ENCODE measurements at places on chromosomes 2 and 18.
A peak's percentile ranks its signal among the peaks of the same experiment; 100 is the strongest.

DNA sequence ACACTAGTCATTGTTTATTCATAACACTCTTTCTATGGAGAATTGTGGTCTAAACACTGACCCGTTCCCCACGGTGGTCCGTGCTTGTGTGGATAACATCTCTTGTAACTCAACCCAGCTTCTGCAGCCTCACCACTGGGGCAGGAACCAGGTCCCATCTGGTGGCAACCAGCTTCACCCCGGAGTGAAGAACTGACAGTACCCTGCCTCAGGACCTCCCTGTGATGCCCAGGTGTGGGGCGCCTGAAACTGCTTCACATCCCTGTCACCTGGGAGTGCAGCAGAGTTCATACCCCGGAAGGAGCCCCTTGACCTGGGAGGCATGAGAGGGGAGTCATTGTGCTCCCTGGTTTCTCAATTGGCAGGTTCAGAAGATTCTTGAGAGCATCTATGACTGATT lies 81.1 kb downstream of the LONRF2 start:
- no peak for DNase-seq

DNA sequence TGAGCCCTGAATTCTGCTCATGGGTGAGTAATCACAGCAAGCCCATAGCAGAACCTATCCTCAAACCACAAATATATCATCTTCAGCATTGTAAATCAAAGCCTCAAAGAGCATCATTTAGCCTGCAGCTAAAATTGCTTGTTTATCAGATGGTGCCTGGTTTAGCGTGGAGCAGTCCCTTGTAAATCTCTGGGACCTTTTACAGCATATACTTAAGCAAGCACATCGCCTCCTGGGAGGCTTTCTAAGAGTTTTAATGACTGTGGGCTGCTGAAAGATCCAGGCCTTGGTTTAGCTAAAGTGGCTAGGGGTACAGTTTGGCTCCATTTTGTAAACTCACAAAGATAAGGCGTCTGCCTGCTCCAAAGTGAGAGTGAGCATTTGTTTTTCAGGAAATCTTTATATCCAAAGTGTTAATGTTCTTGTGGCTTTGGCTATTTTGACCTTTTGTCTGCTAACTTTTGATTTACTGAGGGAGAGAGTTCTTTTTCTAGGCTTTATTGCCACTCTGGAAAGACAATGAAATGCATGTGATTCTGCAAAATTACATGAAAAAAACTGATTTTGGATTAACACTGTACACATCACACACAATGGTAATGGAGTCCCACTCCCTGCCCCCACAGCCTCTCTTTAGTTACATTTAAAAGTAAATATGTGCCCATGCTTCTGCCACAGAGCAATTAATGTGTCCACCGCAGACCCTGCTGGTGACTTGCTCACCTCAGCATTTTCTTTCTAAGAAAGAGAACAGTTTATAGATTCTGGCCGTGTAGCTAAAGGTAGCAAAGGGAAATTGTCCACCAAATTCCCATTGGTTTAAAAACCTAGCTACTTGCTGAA lies 194.8 kb downstream of the LNPK start:
- DNase-seq: no peak

- DNase-seq: no peak
These were observed 543.2 kb upstream of the NRXN1 start for GRCh38 chr2:51575181-51575580.

DNA sequence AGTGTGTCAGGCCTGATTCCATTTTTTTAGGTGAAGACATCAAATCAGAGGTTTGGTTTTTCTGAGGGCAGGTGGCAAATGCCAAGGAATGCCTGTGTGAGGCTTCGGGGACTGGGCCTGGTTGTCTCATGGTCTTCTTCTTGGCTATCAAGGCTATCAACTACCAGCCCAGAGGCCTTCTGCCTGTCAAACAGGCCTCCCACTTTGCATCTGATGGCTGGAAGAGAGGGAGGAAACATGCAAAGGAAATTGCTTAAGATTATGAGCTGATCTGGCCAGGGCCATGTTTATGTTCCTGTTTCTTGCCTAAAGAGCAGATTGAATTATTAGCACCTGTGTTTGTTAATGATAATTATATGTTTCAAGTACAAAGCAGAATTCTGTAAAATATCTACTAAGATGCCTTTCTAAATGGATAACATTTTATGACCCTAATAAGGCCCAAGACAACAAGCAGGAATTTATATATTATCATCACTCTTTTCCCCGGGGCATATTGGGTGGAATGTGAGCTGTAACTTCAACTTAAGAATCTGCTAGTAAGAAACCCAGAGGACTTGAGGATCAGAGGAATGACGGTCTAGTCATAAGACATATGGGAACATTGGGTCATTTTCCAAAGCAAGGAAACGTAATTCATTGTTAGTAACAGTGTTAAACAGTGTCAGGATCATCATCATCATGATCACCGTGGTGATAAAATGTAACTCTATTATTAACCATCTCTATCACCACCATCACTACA lies 123.2 kb downstream of the LYPD6B start:
- DNase-seq: no peak

GRCh38 chr2:119732601-119733164 lies 27.0 kb upstream of the PTPN4 start:
- DNase-seq: no peak

- no peak for DNase-seq
These were observed 41.3 kb upstream of the MRPL33 start for GRCh38 chr2:27730261-27730662.

GRCh38 chr2:101041413-101041812 lies 39.3 kb downstream of the RPL31 start:
- DNase-seq: no peak

DNA sequence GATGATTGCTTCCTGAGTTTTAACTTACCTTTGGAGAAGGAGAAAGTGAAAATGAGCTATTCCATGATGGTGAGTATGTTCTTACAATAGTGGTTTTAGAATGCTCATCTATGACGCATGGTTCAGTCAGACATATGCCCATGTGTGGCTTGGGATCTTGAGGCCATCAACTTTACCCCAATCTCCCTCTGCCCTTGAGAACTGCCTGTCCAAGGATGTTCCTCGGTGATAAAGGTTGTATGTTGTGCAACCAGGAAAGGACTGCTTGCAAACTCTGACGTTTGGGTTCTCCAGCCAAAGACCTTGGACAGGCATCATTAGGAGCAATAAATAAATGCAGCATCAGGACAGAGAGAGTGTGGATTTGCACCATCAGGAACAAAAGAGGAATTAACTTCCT lies 165.0 kb downstream of the ZEB2 start:
- no peak for DNase-seq

DNA sequence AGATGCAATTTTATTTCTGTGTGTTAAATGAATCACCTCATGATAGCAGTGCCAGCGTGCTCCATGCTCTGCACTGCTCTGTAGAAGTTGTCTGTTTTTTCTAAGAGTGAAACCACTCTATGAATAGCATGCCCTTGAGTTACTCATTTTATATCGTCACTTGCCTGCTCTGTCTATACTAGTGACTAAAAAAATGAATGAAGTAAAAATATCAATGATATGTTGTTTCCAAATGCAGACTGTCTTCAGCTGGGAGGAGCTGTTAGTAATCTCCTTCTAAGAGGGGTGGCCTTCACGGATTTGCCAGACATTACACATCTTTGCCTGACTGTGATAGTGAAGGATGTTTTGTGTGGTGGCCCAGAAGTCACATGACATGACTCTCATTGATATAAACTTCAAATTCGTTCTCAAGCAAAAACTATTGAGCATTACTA lies 852.1 kb downstream of the CNTNAP5 start:
- DNase-seq: no peak

- DNase-seq: peak; percentile 18
These were observed 60.4 kb downstream of the BIN1 start for GRCh38 chr2:127046579-127046978.

GRCh38 chr2:197145471-197146056 lies 165.0 kb downstream of the ANKRD44 start:
- no peak for DNase-seq

GRCh38 chr2:54904836-54905235 lies 145.4 kb downstream of the RTN4 start:
- peak; percentile 70 for DNase-seq

DNA sequence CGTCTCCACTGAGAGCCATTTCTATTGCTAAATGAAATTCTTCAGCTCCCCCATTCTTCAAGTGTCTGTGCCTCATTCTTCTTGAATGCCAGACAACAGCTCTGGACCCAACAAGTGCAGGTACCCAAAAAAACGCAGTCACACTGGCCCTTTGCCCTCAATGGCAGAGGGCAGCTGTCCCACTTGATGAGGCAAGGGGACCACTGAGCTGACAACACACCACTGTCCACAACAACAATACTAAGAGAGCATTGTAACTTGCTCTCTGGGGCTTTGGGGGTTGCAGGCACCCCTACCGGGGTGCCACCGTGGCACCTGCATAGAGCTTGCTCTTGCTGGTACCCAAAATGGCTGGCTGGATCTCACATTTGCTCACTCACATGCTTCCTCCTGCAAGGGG lies 827.0 kb upstream of the DDX18 start:
- no peak for DNase-seq

- no peak for DNase-seq
These were observed 1.7 kb downstream of the ARHGAP28 start for GRCh38 chr18:6731222-6731596.

GRCh38 chr2:168475636-168476035 lies 19.6 kb downstream of the CERS6 start:
- DNase-seq: no peak

GRCh38 chr18:74522635-74523548 lies 11.4 kb upstream of the CNDP1 start:
- no peak for DNase-seq

DNA sequence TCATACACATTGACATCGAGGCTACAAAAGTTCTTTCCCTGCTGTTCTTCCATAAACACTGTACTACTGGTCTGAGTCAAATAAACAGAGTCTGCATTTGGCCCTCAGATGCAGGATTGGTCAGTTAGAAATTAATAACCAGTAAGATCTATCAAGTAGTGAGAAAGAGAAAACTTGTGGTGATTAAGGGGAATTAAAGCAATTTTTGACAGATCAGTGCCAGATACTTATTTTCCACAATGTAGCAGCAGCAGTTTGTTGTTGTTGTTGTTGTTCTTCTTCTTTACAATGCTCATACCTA lies 85.0 kb downstream of the IKZF2 start:
- DNase-seq: no peak

DNA sequence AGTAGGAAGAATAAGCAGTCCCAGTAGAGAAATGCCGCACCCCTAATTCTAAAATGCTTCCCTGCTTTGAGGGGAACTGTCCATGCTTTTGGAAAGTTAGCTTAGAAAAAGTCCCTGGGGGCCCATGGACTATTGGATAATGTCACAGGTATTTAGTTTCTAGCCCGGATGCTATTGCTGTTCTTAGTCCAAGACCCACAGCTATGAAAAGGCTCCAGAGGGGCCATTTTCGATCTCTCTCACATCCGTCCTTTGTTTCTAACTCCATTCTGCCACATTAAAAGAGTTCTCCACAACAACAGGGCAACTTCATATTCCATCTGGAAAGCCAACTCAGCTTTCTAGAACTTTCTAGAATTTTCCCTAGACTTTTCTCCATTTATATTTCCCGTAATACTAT lies 47.2 kb downstream of the MGAT4A start:
- DNase-seq: no peak

GRCh38 chr2:196586511-196586991 lies 53.0 kb upstream of the CCDC150 start:
- DNase-seq: no peak

DNA sequence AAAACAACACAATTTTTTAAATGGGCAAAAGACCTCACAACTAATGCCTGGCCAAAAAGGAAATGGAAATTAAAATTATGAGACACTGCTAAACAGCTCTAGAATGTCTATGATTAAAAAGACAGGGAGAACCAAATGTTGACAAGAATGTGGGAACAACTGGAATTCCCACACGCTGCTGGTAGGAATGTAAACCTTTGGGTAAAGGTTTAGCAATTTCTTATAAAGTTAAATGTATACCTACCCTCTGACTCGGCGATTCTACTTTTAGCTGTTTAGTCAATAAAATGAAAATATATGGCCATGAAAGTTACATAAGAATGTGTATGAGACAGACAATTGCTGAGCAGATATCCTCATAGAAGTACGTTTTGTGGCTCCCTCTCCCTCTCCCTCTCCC lies 60.9 kb downstream of the ATF2 start:
- no peak for DNase-seq

DNA sequence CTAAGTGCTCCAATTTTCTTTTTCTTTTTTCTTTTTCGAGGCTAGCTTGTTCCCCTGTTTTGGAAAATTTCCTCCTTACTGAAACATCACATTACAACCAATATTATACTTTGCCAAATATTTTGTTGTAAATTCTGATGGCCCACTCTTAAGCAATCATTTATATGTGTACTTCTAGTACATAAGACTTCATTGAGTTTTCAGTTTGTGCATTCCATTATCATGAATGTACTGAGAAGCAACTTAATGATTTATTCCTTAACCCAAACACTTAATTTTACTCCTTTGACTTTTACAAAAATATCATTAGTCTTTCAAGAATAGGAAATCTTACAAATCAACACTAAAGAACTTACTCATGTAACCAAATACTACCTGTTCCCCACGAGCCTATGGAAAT lies 242.4 kb downstream of the ARHGAP15 start:
- DNase-seq: no peak

GRCh38 chr2:105504459-105504858 lies 105.6 kb upstream of the FHL2 start:
- DNase-seq: no peak

DNA sequence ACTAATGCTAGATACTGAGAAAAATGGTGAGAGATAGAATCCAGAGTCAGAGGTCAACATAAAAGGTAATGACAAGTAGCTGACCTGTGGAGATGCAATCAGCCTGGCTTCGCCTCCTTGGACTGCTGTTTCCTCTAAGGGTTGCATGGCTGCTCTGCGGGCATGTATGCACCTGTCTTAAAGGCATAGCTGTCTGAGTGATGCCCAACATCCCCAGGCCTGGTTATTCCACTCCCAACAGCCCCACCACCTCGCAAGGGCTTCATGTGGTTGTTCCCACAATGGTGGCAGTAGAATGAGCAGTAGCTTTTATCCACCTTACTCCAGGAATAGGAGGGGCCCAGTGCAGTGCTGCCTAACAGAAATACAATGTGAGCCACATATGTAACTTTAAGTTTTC lies 69.7 kb upstream of the ALK start:
- no peak for DNase-seq

- no peak for DNase-seq
These were observed 49.4 kb downstream of the TSPYL6 start for GRCh38 chr2:54206596-54206995.

DNA sequence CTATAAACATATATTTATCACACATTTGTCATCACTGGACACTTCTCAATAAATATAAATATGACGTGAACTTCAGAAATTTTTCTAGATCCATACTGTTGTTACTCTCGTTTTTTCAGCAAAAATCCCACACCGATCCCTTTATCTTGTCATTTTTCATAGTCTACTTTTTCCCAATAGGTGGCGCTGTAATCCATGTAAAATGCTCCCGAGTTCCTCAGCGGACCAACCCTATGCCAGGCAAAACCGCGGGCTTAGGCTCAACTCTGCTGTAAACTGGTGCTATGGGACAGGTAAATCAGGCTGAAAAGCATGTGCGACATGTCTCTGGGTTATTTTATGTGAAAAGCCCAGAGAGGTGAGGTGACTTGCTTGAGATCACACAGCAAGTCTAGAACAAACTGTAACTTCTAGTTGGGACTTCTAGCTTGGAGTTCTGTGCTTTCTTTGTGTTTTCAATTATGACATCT lies 104.0 kb downstream of the COBLL1 start:
- peak; percentile 64 for DNase-seq
